ENCODE measurements at places on chromosomes 4 and X. TPM values are rescaled to one million over a fixed set of nuclear protein-coding genes. Genes with fewer than 3 reads are reported as not detected.

- DNase-seq = peak; percentile 51
These were observed 85.4 kb downstream of the SH3RF1 start for GRCh38 chr4:169185133-169185956.

DNA sequence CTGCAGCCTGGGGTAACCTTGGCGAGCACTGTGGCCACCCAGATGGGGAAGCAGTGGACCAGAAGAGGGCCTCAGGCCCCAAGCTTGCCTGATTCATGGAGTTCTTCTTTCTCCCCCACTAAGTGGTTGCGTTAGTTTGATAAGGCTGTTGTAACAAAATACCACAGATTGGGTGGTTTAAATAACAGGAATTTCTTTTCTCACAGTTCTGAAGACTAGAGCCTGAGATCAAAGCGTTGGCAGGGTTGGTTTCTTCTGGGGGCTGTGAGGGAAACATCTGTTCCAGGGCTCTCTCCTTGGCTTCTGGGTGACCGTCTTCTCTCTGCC, 105.7 kb upstream of the GATB start:
- DNase-seq = no peak

- no peak for DNase-seq
These were observed at the start of gene SRPK3 for GRCh38 chrX:153780678-153781427. Gene SRPK3, plus strand, starts transcription at chrX:153781041. Its CDS starts 46 bp downstream, at chrX:153781087.

- DNase-seq = no peak
These were observed 298.3 kb upstream of the AGA start for GRCh38 chr4:177740563-177740962.

GRCh38 chr4:42489095-42489494, 91.8 kb downstream of the SHISA3 start:
- DNase-seq = no peak

DNA sequence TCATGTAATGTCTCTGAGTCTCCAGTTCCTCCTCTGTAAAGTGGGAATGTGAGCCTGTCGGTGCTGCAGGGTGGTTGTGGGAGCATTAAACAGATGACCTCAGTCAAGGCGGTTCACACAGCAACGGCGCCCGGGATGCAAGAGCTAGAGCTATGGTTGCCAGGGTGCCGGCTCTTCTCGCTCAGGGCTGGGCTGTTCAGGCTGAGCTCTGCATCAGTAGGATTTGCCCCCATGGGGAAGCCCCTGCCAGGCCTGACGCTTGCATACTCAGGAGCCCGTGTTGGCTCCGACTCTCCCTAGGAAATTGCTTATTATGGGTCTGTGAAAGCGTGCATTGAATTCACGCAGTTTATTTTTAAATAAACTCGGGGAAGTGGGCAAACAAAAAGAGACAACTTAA, 67.3 kb downstream of the PSAPL1 start:
- no peak for DNase-seq

- DNase-seq = no peak
These were observed 29.3 kb upstream of the TLR3 start for GRCh38 chr4:186039697-186040096.

DNA sequence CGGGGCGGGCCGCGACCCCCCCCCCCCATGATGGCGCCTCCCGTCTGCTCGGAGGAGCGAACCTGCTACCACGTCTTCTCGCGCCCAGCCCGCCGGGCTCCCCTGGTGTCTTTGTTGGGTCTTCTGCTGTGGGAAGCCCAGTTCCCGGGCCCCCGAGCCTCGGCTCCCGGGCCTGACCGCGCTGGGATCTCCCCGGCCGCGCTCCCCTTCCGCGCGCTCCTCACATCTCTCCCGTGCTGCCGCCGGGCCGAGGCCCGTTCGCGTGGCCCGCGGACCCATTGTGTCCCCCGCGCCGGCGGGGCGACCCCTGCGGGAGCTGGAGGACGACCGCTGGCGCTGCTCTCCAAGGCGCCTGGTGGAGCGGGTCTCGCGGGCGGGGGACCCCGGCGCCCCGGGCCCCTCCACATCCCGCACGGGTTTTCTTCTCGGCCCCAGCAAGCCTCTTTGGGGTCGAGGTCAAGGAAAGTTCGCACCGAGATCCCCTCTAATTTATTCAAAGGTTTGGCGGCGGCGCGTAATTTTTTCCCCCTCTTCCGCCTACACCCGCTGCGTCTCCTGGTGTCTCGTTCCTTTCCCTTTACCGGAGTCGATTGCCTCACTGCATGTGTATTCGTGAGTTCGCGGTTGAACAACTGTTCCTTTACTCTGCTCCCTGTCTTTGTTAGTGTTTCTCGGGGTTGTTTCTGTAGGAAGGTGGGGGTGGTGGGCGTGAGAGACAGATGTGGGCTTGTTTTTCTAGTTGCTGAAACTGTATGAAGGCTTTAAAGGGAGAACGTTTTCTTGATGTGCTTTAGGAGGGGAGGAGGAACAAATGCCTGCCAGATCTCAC, 770 bp downstream of the SMAD1 start:
- peak; percentile 43 for DNase-seq

GRCh38 chr4:165324236-165324917, 3.1 kb upstream of the MSMO1 start:
- DNase-seq = no peak

GRCh38 chr4:84529169-84529751, 30.2 kb upstream of the NKX6-1 start:
- DNase-seq = no peak

DNA sequence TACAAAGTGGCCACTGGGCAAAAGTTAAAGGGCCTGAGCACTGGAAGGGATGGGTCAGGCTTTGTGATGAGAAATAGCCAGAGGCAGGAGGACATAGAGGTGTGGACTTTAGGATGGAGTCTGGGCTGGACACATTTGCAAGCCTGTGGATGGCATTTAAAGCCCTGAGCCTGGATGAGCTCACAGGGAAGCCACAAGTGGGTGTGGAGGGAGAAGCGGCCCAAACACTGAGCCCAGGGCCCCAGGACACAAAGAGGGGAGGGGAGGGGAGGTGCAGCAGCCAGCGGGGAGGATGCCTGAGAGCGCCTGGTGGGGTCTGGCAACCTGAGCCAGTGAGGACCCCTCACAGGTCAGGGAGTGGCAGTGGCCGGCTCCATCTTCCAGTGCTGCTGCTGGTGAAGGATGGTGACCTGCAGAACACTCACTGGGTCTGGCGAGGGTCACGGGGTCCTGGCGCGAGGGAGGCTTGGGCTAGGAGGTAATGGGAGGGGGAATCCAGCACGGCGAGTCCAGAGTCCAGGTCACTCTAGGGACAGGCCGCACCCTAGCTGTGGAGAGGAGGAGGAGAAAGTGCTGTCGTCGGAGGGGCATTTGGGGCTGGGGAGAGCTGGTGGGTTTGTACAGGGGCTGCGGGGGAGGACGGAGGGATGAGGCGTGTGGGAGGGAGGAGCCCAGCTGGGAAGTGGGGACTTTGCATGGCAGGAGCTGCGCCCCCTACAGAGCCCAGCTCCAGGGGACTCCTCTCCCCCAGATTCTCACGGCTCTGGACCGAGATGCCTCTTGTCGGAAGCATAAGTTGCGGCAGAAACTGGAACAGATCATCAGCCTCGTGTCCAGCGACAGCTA, 7.0 kb downstream of the LAGE3 start:
- DNase-seq = no peak

DNA sequence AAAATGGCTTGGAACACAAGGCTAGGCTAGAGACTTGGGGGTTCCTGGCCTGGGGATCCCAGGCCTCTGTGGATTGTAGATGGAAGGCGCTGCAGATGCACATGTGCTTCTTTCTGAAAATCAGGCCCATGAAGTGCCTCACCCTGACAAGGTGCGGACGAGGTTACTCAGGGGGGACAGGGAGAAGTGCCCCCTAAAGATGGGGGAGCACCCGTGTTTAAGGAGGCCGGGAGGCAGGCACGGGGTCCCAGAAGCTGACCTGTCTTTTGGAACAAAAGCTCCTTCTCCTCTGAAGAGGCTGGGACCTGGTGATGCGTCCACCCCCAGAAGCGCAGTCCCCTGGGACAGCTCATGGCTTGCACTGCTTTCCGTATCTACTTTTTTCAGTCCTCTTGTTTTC, 2.4 kb downstream of the PDZD4 start:
- no peak for DNase-seq

DNA sequence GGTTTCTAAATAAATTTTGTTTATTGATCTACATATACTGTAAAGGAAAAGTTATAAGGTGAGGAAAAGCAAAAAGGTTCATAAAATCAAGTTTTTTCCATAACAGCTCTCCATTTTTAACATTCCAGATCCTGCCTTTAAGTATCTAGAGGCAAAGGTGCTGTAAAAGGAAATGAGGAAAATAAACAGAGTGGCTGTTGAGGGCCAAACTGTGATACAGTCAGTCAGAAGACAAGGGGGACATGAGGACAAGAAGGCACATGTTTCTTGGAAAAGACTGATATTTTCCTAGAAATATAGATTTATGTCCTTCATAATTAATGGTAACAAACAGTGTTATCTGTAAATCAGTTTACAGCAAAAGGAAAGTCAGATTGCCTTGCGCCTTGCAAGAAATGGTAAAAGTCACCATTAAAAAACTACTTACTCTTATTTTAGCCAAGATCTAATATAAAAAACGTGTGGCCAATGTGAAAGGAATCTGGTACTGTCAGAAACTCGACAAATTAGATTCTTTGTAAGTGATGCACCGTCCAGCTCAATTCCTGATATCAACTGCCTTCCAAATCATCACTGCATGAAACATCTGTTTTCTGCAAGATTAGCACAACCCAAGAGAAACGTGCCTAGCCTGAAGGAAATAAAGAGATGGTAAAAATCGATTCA, 34.0 kb upstream of the VEGFD start:
- no peak for DNase-seq

DNA sequence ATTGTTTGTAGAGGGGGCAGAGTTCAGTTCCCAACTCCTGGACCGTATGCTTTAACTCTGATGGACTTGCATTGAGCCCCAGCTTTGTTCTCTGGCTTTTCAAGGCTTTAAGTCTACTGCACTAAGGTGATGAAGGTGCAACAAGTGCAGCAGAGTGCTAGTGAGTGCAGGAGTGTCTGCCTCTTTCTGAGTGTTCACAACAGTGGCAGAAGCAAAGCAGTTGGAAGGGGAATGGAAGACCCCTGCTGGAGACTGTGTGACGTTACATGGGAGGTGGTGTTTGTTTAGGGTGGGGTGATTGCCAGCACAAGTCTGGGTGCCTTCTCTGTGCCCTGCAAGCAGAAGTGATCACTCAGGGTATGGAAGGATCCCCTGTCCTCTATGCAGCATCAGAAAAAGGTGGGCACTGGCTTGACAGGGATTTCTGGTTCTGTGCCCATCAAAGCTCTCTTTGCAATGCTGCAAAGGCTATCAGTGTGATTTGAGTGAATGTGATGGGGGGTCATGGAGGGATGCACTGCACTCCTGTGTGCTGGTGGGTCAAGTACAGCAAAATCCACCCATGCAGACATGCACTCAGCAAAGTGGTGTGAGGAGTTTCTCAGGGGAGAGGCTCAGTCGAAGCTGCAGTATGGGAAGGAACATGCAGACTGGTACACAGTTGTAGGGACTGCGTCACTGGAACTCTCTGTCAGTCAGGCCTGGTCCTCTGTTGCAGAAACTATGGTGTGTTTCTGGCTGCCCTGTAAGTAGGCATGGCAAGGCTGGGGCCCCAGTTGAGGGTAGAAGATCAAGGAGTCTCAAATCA, 70.9 kb upstream of the UGT2B7 start:
- DNase-seq = no peak

GRCh38 chrX:132612821-132613564, 124.2 kb upstream of the MBNL3 start:
- DNase-seq = peak; percentile 46

- DNase-seq = no peak
These were observed 514.6 kb upstream of the KLHL4 start for GRCh38 chrX:87003031-87003430.

DNA sequence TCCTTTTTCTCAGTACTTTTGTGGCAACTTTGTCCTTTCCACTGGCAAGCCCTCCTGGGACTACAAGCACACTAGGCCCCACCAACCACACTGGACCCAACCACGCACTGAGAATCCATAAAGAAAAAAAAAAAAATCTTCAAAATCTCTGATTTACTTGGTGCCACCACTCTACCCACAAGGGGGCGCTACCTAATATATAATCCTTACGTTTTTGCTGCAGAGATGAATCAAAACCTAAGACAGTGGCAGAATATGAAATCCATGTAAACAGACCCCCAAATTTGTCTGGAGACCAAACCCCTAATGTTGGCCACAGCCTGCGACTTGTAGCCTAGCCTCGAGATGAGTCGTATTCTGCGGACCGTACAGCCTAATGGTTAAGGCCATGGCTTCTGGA, 63.5 kb upstream of the ARHGAP36 start:
- no peak for DNase-seq

- no peak for DNase-seq
These were observed 254.6 kb downstream of the GASK1B start for GRCh38 chr4:157918036-157918832.

- DNase-seq = no peak
These were observed 49.3 kb upstream of the EPGN start for GRCh38 chr4:74258963-74259362.

GRCh38 chr4:82909326-82909725, 8.8 kb downstream of the THAP9 start:
- no peak for DNase-seq

DNA sequence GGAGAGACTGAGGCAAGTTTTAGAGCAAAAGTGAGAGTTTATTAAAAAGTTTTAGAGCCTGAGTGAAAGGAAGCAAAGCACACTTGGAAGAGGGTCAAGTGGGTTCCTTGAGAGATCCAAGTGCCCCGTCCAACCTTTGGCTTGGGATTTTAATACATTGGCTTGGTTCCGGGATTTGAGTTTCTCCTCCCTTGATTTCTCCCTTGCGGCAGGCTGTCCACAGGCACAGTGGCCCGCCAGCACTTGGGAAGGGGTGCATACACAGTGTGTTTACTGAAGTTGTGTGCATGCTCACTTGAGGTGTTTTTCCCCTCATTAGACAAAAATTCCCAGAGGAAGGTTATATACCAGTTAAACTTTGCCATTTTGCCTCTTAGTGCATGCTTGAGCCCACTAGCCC, 333.5 kb downstream of the PCDH18 start:
- no peak for DNase-seq

DNA sequence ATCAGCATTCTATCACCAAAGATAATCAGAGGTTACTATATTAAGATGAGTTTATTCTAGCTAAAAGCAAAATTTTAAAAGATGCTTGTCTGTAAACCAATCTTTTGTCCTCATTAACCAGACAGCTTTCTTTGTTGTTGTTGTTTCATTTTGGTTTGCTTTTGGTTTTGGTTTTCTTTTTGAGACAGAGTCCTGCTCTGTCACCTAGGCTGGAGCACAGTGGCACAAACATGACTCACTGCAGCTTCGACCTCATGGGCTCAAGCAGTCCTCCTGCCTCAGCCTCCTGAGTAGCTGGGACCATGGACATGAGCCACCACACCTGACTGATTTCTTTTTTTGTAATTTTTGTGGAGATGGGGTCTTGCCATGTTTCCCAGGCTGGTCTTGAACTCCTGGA, 102.9 kb downstream of the COX18 start:
- no peak for DNase-seq

- DNase-seq = no peak
These were observed 2.9 kb downstream of the GAK start for GRCh38 chr4:929096-929765.

The COL4A5 gene
- total RNA-seq = 102 TPM

The ADGRL3 gene
- 0.90 TPM for total RNA-seq

The BEX2 gene
- total RNA-seq = 4.7 TPM

The HTN3 gene
- total RNA-seq = not detected

The MAGEA2B gene
- 35.3 TPM for total RNA-seq

The STARD8 gene
- 2.2 TPM for total RNA-seq

The FAM47E gene
- 2.2 TPM for total RNA-seq

The ABCG2 gene
- 13.3 TPM for total RNA-seq
